ENCODE measurements at places on chromosomes 13 and 19. TPM values are rescaled to one million over a fixed set of nuclear protein-coding genes. Genes with fewer than 3 reads are reported as not detected.

DNA sequence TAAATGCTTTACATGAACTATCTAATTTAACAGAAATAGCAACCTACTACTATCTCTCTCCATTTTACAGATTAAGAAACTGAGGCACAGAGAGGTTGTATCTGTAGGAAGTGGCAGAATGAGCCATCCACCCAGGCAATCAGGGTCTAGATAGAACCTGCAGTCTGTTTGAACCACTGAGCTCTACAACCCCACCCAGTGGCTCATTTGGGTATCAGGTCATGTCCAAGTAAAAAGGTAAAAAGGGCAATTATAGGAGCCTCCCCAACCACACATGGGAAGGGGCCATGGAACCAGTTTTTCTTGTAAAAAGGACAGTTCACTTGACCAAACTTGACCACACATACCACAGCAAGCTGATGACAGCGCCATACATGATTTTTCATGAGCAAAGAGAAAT lies 92.9 kb upstream of the SGCG start:
- DNase-seq = no peak

GRCh38 chr13:46905249-46905648 lies 8.4 kb upstream of the HTR2A start:
- no peak for DNase-seq

DNA sequence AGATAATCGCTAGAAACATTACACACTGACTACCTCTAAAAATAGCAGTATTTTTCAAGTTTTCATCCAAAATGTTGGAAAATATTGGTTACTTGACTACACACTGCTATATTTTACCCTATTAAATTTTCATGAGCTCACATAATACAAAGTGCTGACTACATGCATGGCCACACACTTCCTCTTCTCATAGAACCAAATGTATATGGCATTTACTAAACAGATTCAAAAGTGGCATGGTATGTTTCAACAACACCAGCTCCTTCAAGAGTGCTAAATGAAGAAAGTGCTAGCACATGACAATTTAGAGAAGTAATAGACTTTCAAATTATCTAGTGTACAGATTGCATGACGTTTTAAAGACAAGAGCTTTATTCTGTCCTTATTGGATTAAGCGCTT lies 780.4 kb upstream of the SLITRK6 start:
- DNase-seq = no peak

CGB2 gene
- not detected for total RNA-seq

GRCh38 chr19:35777086-35777841 lies 1.9 kb downstream of the ARHGAP33 start:
- DNase-seq = no peak

- no peak for DNase-seq
Observed at GRCh38 chr19:17602217-17602616, 46.8 kb downstream of the COLGALT1 start.

DNA sequence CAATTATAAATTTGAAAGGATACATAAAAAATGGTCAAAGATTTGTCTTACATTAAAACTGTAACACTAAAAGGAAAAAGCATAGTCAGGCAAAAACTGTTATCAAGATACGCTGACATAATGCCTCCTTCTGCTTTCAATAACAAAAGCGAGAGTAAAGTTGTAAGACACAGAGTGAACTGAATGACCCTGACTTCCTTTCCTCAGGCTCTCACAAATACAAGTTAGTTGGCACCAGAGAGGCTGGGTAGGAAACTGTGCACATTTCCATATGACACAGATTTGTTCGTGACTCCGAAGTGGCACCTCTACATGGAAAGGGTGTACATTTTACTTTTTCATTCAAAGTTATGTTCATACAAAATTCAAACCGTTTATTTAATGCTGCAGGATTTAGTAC lies 15.4 kb downstream of the FGF14 start:
- no peak for DNase-seq

GRCh38 chr19:15166700-15167099 lies 34.1 kb downstream of the NOTCH3 start:
- DNase-seq = no peak

DNA sequence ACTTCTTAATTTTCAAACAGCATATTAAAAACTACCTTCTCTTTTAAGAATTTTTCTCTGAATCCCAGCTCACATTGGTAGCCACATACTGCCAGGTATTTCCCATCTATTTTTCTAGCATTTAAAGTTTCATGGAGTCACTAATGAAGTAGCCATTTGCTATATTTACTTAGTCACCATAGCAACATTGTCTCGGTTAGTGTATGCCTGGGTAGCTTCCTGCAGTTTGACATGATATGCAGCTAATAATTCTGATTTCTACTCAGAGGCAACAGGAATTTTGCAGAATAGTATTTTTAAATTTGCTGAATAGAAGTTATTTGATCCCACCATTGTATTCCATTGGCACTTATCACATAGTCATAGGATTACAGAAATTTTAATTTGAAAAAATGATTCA lies 30.9 kb upstream of the KCTD4 start:
- no peak for DNase-seq

DNA sequence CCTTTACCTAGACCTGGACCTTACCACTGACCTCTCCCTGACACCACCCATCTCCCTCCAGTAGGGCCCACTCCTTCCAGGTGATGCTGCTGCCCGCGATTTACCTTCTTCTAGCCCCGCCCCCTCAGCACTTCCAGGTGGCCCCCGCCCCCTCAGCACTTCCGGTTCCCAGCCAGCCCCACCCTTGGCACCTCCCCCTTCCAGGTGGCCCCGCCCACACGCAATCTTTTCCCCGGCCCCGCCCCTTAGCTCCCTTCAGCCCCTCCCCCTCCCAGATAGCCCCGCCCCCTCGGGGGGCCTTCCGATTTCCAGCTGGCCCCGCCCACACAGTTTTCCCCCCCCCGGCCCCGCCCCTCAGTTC lies 586 bp downstream of the LIG1 start:
- DNase-seq = peak; percentile 85

- no peak for DNase-seq
Observed at GRCh38 chr13:34608331-34608730, 333.7 kb upstream of the NBEA start.

ZNF208 gene
- total RNA-seq = 51.9 TPM

DNA sequence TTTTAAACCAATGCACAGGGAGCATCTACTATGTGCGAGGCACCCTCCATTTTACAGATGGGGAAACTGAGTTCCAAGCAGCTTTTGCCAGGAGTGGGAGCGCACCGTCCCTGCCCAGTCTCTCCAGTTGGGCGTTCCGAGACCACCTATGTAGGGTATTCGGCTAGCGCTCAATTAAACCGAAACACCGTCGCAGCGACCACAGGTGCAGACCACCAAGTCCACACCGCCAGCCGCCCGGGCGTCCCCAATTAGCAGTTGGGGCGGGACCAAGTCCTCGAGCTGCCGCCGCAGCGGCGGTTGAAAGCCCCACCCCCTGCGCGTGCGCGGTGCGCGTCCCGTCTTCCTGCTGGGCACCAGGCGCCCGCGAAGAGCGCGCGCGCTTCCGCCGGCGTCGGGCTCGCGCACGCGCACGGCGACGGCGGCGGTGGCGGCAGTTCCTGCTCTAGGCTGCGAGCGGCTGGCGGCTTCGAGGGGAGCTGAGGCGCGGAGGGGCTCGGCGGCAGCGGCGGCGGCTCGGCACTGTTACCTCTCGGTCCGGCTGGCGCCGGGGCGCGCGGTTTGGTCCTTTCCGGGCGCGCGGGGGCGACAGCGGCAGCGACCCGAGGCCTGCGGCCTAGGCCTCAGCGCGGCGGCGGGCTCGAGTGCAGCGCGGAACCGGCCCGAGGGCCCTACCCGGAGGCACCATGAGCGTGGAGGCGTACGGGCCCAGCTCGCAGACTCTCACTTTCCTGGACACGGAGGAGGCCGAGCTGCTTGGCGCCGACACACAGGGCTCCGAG lies at the start of gene UPF1:
TSS of gene UPF1 (plus strand) at position 436 of the 782 bp plus-strand sequence. CDS start at position 687, 251 bp downstream.
- peak; percentile 96 for DNase-seq

DNA sequence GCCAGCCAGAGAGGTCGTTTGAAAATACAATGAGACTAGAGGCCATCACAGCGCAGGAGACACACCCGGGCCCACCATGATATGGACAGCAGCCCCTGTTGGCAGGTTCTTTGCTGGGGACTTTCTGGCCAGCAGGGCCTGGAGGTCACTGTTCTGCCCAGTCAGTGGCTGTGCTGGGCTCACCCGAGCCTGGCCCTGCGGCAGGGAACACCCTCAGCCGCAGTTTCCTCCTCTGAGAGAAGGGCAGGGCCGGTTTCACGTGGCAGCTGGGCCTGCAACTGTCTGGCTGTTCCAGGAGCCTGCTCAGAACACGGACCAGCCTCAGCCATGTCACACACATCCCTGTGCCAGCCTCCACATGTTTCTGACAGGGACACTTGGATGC lies 39.4 kb downstream of the ADPRHL1 start:
- DNase-seq = no peak

- DNase-seq = peak; percentile 96
Observed at GRCh38 chr19:15452111-15453047, 2.6 kb upstream of the WIZ start.

STOML3 gene
- total RNA-seq = not detected

- DNase-seq = no peak
Observed at GRCh38 chr13:87680298-87680697, 9.1 kb downstream of the SLITRK5 start.

C19orf67 gene
- not detected for total RNA-seq

MBD3L2 gene
- total RNA-seq = not detected

GRCh38 chr19:48806818-48807589 lies 3.8 kb downstream of the BCAT2 start:
- DNase-seq = no peak

- DNase-seq = no peak
Observed at GRCh38 chr13:110477706-110478245, 83.7 kb downstream of the RAB20 start.

DGKH gene
- 12.1 TPM for total RNA-seq

DNA sequence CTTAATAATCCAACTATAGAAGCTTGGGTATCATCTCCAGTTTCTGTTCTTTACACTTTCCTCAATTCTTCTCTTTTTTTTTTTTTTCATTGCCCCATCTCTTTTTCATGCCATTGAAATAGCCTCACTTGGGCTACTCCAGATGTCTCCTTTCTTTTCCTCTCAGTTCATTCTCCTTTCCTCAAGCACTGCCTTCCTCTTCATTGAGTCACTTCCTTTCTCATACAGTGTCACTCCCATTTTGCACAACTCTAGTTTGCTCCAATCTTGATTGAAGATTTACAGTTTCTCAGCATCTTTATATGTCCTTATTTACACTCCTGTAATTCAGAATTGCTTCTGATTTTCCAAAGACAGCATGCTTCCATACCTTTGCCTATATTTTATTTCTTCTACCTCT lies 61.3 kb downstream of the IPO5 start:
- no peak for DNase-seq

Data from right cardiac atrium (tissue), 5 donors.